Cardiac muscle cell (in vitro differentiated cells and primary cell): ENCODE measurements at places on chromosomes 2 and 18.

- H3K27ac ChIP-seq, result no peak overlapping the region
- H3K27me3 ChIP-seq, result peaks cover 6% of the 10 kb centered on the region
- H3K36me3 ChIP-seq, result no peaks in the 10 kb centered on the region
- DNase-seq, result no peak
Observed at GRCh38 chr18:60347526-60348045, 25.0 kb downstream of the MC4R start.

- no peaks in the 10 kb centered on the region for H3K36me3 ChIP-seq
- H3K27me3 ChIP-seq, result peaks cover 26% of the 10 kb centered on the region
- no peak overlapping the region for H3K27ac ChIP-seq
- H3K4me1 ChIP-seq, result peaks cover 18% of the 10 kb centered on the region
- peak; percentile 63 for DNase-seq
Observed at GRCh38 chr18:62329691-62330454, 4.8 kb downstream of the TNFRSF11A start.

DNA sequence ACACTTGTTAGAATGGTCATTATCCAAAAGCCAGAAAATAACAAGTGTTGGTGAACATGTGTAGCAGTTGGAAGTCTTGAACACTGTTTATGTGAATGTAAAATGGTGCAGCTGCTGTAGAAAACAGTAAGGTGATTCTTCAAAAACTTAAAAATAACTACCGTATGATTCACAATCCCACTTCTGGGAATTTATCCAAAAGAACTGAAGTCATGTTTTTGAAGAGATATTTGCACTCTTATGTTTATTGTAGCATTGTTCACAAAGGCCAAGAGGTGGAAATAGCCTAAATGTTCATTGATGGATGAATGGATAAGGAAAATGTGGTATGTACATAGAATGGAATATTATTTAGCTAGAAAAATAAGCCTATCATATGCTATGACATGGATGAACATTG lies 6.3 kb upstream of the SPP2 start:
- peaks cover 18% of the 10 kb centered on the region for H3K27me3 ChIP-seq
- H3K27ac ChIP-seq, result no peak overlapping the region
- H3K4me1 ChIP-seq, result no peaks in the 10 kb centered on the region
- DNase-seq, result peak; percentile 64
- H3K4me3 ChIP-seq, result no peak overlapping the region
- H3K36me3 ChIP-seq, result no peaks in the 10 kb centered on the region

DNA sequence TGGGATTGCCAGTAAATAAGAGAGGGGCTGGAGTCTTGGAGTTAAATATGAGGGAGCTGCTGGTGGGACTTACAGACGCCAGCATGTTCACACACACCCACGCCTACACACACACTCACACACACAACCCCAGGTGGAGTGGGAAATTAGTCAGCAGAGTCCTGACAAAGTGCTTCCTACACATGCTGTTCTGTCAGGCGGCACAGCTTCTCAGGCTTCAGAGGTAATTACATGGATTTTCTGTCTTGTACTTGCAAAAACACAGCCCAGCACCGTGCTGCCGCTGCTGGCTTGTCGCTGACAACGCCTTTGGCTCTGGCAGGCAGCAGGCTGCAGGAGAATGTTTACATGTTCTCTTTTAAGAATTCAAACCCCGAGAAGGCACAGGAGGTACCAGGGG lies 1186.3 kb upstream of the CELF4 start:
- no peaks in the 10 kb centered on the region for H3K27me3 ChIP-seq
- peak; percentile 50 for DNase-seq
- no peaks in the 10 kb centered on the region for H3K36me3 ChIP-seq
- H3K27ac ChIP-seq, result no peak overlapping the region
- no peaks in the 10 kb centered on the region for H3K4me1 ChIP-seq
- no peak overlapping the region for H3K4me3 ChIP-seq

DNA sequence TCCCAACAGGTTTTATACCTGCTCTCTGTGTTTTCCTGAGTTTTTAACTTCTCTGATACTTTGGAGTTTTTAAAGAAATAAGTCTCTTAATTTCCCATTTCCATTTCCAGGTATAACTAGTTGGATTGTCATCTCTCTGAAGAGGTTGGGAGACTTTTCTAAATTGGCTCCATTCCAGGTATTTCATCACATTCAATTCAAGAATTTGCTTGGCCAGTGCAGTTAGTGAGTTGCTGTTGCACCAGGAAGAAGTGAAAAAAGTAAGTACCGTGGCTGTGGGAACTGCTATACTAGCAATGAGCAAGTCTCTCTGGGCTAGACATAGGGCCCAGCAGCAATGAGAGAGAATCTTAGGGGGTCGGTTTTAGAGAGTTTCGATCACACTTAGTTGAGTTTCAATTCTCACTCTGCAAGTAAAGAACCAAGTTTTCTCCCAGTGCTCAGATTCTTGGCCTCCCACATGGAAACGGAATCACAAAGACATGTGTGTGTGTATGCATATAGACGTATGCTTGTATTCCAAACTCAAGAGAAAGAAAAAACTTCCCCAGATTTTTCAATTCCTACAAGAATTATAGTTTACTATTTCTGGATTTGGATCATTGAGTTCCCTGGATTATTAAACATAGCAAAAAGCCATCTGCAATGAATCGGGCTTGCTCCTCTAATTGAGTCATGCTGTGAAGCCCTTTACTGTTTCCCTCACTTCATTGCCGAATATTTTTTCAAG lies 894.4 kb downstream of the BCL11A start:
- H3K27me3 ChIP-seq, result no peaks in the 10 kb centered on the region
- no peak overlapping the region for H3K27ac ChIP-seq
- H3K4me3 ChIP-seq, result no peak overlapping the region
- DNase-seq, result no peak

- no peaks in the 10 kb centered on the region for H3K4me1 ChIP-seq
- no peak overlapping the region for H3K27ac ChIP-seq
- H3K27me3 ChIP-seq, result peaks cover 7% of the 10 kb centered on the region
- H3K36me3 ChIP-seq, result no peaks in the 10 kb centered on the region
- DNase-seq, result no peak
- no peak overlapping the region for H3K4me3 ChIP-seq
Observed at GRCh38 chr18:4309227-4309626, 145.9 kb downstream of the DLGAP1 start.

DNA sequence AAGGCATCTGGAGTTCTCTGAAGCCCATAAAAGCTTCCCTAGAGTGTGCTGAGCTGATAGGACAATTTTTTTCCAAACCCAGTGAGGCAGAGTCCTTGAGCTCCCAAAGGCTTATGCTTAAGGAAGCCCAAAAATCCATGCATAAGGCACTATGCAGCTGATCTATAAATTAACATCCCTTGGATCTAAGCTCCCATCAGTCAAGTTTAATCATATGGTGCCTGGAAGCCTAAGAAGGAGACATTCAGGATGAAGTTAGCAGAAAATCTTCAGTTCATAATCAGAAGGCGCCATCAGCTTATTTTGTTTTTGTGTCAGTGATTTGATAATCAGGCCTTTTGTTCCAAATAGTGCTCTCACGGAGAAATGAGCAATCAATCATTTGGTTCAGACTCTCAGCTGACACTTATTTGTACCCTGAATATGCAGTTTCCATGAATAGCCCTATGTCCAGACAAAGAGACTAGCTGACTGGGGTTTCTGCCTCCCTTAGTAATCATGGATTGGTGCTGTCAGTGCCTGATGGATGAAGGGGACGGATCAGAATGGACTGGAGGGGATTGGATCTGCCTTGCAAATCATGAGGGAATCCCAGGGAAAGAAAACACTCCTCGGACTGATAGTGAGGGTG lies 464.8 kb upstream of the RGPD4 start:
- H3K4me3 ChIP-seq, result no peak overlapping the region
- no peaks in the 10 kb centered on the region for H3K36me3 ChIP-seq
- H3K4me1 ChIP-seq, result peaks cover 2% of the 10 kb centered on the region
- no peak overlapping the region for H3K27ac ChIP-seq
- H3K27me3 ChIP-seq, result no peaks in the 10 kb centered on the region
- DNase-seq, result no peak

- H3K36me3 ChIP-seq, result no peaks in the 10 kb centered on the region
- H3K4me1 ChIP-seq, result no peaks in the 10 kb centered on the region
- H3K27ac ChIP-seq, result no peak overlapping the region
- DNase-seq, result no peak
- H3K4me3 ChIP-seq, result no peak overlapping the region
Observed at GRCh38 chr2:219049282-219049681, 8.0 kb upstream of the CFAP65 start.

DNA sequence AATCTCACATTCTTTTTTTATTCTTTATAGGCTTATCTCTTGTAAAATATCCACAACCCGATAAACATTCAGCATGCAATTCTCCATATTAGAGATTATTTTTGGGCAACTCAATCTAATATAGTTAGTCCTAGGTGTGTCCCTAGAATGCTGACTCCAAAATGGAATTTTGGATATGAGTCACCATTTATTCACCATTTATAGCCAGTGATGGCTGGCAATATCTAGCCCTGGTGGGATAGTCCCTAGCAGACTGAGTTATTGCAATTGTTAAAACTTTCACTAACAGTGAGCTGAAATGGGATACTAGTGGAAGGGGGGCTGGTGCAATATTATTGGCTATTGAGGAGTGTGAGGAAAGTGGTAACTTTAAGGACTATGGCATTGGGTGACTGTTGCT lies 401.6 kb downstream of the SLC4A3 start:
- no peaks in the 10 kb centered on the region for H3K4me1 ChIP-seq
- H3K27ac ChIP-seq, result no peak overlapping the region
- DNase-seq, result no peak

- no peak overlapping the region for H3K4me3 ChIP-seq
- no peaks in the 10 kb centered on the region for H3K27me3 ChIP-seq
- no peak for DNase-seq
- no peak overlapping the region for H3K27ac ChIP-seq
- H3K4me1 ChIP-seq, result no peaks in the 10 kb centered on the region
Observed at GRCh38 chr2:227578642-227579041, 20.1 kb upstream of the SCYGR2 start.

DNA sequence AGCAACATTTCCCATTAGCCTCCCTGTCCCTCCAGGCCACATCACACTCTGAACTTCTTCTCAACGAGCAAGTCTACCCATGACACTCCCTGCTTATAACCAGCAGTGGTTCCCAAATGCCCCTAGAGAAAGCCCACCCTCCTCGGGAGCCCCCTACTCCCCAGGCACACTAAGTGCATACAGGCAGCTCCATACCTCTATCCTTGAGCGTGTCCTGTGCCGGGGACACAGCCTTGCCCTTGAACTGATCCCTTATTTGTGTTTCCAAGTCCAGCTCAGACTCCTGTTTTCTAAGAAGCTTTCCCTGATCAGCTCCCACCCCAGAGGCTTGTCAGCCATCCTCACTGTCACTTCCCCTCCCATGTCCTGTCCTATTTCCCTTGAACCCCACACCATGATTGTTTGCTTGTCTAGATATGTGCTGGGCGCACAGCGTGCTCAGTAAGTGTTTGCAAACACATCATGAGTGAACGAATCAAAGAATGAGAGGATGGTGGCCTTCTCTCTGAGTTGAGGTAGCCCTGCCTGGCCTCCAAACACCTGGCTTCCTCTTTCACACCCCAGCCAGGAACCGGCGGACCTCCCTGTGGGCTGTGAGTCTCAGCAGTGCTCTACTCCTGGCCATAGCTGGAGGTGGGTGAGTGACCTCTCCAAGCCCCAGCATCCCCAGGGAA lies 2.1 kb downstream of the TEX51 start:
- H3K27me3 ChIP-seq, result no peaks in the 10 kb centered on the region
- no peaks in the 10 kb centered on the region for H3K4me1 ChIP-seq
- H3K27ac ChIP-seq, result no peak overlapping the region
- DNase-seq, result no peak

DNA sequence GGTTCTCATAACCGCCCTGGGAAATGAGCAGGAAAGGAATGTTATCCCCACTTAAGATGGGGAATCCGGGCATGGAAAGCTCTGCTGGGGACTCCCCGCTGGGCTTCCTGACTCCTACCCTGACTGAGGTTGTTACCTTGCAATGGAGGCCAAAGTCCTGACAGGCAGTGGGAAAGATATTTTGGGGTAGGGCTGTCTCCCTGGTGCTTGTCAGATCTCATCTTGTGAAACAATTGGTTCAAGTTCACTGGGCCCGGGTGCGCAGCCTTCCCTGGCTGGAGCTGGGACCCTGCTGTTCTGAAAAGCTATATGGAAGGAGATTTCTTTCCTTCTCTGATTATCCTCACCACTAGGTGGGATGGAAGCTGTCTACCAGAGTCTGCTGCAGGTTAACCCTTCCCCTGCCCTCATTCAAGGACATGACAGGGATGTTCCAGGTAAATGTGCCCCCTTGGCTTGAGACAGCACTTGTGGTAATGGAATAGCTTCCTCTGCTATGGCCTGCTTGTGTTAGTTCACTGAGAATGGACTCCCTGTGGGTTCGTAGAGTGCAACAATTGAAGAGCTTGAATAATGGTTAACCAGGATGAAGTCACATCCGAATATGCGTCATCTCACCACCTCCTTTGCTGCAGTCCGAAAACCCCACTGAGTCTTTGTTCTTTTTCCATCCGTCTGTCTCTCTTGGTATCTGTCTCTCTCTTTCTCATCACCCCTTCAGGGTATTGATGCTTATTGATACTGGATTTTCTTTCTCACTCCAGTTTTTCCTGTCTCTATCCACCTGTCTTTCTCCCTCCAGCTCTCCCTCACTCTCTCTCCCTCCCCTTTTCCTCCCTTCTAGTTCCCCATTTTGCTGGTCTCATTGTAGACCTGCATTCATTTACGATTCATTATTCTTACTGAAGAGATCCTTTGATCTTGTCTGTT lies 67.8 kb upstream of the EPAS1 start:
- H3K4me1 ChIP-seq, result no peaks in the 10 kb centered on the region
- no peak overlapping the region for H3K4me3 ChIP-seq
- no peaks in the 10 kb centered on the region for H3K36me3 ChIP-seq
- H3K27me3 ChIP-seq, result no peaks in the 10 kb centered on the region
- no peak overlapping the region for H3K27ac ChIP-seq

- no peak overlapping the region for H3K27ac ChIP-seq
- H3K27me3 ChIP-seq, result no peaks in the 10 kb centered on the region
- H3K4me1 ChIP-seq, result peaks cover 66% of the 10 kb centered on the region
- H3K36me3 ChIP-seq, result peaks cover 4% of the 10 kb centered on the region
- H3K4me3 ChIP-seq, result no peak overlapping the region
- DNase-seq, result peak; percentile 97
Observed at GRCh38 chr2:160367887-160368286, 125.7 kb downstream of the RBMS1 start.

GRCh38 chr2:54106631-54107454 lies 8.6 kb upstream of the ACYP2 start:
- no peaks in the 10 kb centered on the region for H3K36me3 ChIP-seq
- no peak overlapping the region for H3K4me3 ChIP-seq
- H3K27me3 ChIP-seq, result no peaks in the 10 kb centered on the region
- H3K27ac ChIP-seq, result no peak overlapping the region
- no peaks in the 10 kb centered on the region for H3K4me1 ChIP-seq
- DNase-seq, result peak; percentile 64

- no peak overlapping the region for H3K4me3 ChIP-seq
- peaks cover 29% of the 10 kb centered on the region for H3K4me1 ChIP-seq
- H3K36me3 ChIP-seq, result no peaks in the 10 kb centered on the region
- DNase-seq, result peak; percentile 85
- peak overlapping the region; percentile 42 for H3K27ac ChIP-seq
Observed at GRCh38 chr2:43230951-43231827, 4.8 kb upstream of the ZFP36L2 start.

DNA sequence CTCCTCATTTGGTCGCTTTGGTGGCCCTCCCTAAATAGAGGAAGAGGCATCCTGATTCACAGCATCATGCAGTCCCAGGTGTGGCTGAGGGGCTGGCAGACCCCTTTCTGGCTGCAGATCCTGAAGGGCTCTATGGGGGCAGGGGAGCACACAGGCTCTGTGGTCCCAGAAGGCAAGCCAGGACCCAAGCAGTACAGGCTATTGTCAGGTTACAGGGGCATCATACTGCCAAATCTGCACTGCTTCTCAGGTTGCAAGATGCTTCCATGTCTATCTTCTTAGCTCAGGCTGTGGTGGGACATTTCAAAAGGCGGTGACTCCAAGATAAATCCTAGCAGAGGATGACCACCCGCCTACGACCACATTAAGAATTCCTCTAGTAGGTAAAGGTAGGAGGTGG lies 54.3 kb downstream of the TTC32 start:
- no peak overlapping the region for H3K4me3 ChIP-seq
- H3K4me1 ChIP-seq, result no peaks in the 10 kb centered on the region
